ENCODE measurements at places on chromosomes 3 and 15.

DNA sequence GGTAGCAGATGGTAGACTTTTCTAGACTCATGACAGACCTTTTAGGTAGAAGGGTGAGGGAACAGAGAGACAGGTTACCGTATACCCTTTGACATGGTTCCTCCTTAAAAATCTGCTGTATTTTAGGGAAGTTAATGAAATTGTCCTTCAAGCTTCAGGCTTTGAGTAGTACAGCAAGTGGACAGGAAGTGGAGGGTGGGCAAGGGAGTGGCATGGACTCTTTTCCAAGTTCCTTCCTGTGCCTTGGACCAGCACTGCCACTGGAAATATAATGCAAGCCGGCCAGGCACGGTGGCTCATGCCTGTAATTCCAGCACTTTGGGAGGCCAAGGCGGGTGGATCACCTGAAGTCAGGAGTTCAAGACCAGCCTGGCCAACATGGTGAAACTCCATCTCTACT is 156.1 kb upstream of the LRRFIP2 start:
- DNase-seq = no peak

DNA sequence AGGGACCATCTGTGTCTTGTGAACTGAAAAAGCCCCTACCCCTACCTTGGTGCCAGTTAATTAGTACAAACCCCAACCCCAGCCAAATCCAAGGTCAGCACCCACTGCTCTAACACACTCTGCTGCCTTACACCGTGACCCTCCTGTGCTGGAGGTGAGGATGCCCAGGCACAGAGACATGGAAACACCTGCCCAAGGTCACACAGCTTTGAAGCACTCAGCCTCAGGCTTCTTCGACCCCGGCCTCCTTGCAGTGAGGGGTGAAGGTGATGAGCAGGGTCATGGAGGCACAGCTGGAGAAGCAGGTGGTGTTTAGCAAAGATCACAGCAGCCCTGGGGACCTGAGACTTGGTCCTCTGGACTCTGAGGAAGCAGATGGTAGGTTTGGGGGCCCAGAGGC is 39.0 kb upstream of the SLC6A6 start:
- DNase-seq = no peak

GRCh38 chr3:67048715-67049074 is 50.6 kb downstream of the KBTBD8 start:
- DNase-seq = no peak

GRCh38 chr3:11328196-11328945 is 56.2 kb downstream of the ATG7 start:
- DNase-seq = no peak

DNA sequence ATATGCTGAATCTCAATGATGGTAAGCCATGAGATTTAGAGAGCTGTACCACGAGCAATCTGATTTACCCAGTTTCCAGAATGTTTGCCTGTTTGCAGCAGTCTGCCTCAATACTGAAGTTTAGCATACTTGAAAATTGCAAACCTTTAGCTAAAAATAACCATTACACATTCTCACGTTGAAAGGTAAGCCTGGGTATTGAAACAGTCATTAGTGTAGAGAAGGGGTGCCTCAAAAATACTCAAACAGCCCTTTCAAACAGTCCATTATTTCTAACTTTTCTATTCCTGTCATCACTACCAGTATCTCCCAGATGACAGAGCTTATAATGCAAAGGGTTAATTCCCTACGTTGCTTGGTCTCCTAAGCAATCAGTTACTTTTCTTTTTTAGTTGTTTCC is 111.8 kb upstream of the MBNL1 start:
- DNase-seq = no peak

GRCh38 chr15:66942649-66943390 is 122.6 kb upstream of the SMAD3 start:
- DNase-seq = no peak

DNA sequence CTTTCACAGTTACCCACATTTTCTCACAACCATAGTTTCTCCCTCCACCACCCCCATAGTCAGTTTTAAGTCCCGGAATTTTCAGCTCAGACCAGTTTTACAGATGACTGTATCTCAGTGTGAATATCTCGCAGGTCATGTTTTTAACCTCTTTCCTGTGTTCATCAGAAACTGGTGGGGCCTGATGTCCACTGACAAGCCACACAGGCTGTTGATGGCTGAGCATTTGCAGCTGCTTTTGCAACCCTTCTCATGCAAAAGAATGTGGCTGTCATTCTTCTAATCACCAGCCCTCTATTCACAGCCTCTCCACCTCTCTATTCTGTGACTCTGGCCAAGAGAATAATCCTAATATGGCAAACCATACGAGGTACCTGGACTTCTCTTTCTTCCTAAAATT is 8.5 kb downstream of the GYG1 start:
- no peak for DNase-seq

GRCh38 chr3:32262201-32262600 is 23.7 kb downstream of the CMTM8 start:
- DNase-seq = no peak

- DNase-seq = no peak
These were observed 362.5 kb downstream of the VPS13C start for GRCh38 chr15:61697796-61698195.

DNA sequence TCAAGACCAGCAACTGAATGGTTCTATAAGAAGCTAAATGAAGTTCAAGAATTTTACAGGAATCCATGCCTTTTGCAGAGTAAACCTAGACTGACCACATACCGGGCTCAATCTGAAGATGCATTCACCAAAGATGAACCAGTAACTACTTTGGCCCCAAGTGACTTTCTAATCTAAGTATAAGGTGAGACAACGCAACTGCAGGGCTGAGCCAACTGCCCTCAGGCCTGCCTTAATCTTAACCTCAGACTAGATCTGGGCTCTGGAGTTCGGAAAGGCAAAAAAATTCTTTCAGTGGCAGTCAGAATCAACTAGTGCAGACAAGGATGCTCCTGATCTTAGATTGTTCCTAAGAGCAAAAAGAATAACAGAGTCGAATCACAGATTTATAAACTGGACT is 48.3 kb downstream of the EXD1 start:
- DNase-seq = no peak

DNA sequence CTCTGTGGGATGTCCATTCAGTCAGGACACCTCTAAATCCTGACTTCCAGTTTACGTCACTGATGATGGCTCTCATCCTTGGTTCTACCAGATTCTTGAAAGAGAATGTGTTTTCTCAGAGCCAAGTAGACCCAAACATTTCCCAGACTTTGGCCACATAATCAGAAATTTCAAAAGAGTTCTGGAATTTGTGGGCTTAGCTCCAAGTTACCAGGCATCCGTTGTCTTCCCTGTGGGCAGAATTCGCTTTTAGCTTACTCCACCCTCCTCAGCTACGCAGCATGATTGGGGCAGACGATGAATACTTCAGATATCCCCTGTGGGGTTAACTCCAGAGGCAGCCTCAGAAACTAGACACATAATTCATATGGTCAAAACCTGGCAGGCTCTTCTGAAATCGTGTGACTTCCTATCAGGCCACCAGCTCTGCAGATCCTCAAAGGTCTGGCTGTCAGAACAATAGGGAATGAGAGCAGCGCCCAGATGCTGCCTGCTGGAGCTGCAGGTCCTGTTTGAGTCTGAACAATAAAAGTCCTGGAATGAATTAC is 30.6 kb downstream of the CRTC3 start:
- DNase-seq = no peak

DNA sequence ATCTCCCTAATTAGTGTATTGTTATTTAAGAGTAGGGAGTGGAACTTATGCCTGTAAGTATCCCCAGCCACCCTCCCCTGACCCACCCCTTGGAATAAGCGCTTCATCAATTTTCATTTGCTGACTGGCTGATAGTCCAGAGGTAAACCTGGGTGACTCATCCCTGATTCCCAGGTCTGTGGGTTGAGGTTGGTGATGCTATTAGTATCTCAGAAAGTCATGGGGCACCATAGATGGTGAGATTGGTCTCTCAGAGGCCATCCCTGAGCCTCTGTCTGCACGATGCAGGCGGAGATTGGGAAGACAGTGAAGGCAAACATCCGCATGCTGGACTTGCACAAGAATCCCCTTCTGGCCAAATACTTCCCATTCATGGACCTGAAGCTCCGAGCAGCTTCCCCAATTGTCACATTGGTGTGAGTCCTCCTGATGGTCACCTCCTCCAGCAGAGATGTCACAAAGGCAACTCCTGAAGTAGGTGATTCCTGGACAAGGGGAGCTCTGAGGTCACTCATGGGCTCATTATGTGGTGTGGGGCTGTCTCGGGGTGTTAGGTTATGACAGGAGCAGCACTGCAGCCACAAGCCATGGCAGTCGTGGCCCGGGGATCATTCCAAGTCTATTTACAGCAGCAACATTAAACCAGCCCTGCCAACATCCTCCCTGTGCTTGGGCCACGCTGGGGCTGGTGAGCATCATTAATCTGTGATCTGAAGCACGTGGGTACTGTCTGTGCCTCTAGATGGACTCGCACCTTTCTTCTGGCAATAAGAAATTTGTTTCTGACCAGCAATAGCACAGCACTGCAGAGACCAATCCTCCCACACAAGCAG is 6.8 kb upstream of the TXNRD3 start:
- DNase-seq = no peak

GRCh38 chr3:75814797-75815196 is 29.4 kb upstream of the ZNF717 start:
- no peak for DNase-seq

DNA sequence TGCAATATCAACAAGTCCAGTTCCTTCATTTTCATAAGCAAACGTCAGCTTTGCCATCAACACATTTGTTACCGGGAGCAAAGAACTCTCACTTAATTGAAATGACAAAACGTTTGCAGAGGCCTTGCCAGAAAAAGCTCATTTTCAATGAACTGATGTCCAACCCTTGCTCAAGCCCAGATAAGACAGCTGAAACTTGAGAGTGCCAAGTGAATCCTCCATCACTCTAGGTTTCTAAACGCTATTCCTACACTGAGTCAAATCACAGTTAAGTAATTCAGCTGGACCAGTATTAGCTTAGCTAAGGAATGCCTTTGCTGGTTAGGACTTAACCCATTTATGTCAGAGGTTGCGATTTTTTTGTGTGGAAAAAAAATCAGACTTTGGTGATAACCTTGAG is 11.5 kb downstream of the CHSY1 start:
- no peak for DNase-seq

DNA sequence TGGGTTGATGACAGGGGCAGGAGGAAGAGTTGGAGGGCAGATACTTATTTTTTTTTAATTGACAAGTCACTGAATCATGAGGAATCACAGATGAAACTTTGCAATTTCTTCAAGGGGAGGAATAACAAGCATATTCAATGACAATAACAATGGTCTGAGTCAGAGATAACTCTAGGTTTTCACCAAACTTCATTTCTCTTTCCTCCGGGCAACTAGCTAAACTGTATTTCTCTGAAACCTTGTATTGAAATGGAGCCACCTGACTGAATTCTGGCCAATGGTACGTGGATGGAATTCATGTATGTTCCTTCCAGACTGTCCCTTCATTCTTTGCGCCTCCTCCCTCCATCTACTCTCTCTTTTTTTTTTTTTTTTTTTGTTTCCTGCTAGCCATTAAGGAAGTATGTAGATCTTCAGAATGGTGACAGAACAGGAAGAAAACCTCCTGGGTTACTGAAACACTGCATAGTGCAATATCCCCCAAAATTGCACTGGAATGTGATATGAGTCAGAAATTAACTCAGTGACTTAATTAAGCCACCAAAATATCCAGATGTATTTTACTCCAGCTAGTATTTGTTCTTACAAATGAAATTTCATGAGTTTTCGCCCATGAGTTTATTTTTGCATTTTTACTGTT is 495.4 kb downstream of the OTOL1 start:
- no peak for DNase-seq

- no peak for DNase-seq
These were observed 44.8 kb downstream of the CYP11A1 start for GRCh38 chr15:74322558-74323180.

DNA sequence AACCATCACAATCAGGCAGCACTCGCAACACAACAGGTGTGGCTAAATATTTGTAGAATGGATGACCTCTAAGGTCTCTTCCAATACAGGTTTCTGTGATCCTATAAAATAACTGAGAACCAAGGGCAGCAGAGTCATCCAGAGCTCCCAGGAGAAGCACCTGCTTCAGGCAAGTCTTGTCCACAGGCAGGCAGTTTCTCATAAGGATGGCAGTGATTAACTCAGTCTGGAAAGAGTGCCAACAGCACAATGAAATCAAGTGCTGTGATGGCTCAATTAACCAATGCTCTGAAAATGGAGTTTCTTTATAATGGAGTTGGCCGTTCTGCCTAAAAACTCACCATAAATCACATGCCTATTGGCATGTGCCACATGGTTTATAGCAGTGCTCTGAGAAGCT is 70.8 kb downstream of the HOMER2 start:
- DNase-seq = no peak

DNA sequence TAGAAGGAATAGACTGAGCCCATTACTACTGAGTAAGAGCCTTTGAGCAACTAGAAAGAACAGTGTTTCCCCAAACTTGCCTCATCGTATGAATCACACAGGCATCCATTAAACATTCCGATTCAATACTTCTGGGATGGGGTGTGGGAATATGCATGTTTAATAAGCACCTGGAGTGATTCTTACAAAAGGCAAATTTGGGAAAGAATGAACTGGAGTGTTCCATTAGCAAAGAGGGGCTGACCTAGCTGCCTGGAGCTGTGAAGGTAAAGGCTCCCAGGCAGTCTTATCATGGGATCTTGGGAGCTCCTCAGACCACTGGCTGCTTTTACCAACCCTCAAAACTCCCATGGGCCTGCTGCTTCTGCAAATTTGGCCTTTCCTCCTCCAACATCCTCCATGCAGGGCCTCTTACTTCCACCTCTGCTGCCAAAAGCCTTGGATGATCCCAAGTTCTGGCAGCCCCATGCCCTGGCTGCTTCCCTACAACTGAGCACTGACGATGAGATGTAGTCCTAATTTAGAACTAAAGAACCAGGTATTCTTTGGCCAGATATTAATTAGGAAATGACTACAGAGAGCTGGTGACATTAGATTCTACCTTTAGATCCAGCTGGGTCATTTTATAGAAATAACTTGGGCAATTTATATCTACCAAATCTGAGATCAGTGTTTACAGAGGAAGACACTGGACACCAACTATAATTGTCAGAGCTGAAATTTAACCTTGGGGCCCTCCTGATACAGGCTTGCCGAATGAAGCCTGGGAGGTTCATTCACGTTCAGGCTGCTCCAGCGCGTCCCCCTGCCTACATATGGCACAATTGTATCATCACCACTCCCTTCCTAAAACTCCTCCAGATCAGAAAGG is 11.2 kb upstream of the HOMER2 start:
- no peak for DNase-seq

DNA sequence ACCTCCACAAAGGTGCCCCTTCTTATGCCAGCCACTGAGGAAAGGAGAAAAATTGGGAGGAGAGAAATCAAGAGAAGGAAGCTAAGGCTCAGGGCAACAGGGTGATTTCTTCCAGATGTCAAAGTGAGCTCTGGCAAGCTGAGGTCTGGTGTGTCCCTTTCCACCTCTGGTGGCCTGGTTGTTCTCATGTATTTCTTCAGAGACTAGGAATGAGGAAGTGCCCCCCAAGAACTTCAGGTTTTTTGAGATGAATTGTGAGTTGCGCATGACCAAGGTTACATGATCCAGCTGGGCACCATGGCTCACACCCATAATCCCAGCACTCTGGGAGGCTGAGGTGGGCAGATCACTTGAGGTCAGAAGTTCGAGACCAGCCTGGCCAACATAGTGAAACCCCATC is 5.6 kb downstream of the RAB6B start:
- no peak for DNase-seq

All from Jurkat, Clone E6-1 (cell line).